Stimulated activated CD4-positive, alpha-beta T cell treated with anti-CD3 and anti-CD28 coated beads, TNF-alpha, amount 100 ng/mL, for 4 hours (primary cell): ENCODE measurements at places on chromosomes 5 and 9.

GRCh38 chr9:123615381-123615780 lies 259.4 kb downstream of the CRB2 start:
- DNase-seq = no peak

- no peak for DNase-seq
Observed at GRCh38 chr5:160173-160510, 31.2 kb upstream of the LRRC14B start.

GRCh38 chr5:125244531-125244930 lies 498.1 kb upstream of the ZNF608 start:
- no peak for DNase-seq

DNA sequence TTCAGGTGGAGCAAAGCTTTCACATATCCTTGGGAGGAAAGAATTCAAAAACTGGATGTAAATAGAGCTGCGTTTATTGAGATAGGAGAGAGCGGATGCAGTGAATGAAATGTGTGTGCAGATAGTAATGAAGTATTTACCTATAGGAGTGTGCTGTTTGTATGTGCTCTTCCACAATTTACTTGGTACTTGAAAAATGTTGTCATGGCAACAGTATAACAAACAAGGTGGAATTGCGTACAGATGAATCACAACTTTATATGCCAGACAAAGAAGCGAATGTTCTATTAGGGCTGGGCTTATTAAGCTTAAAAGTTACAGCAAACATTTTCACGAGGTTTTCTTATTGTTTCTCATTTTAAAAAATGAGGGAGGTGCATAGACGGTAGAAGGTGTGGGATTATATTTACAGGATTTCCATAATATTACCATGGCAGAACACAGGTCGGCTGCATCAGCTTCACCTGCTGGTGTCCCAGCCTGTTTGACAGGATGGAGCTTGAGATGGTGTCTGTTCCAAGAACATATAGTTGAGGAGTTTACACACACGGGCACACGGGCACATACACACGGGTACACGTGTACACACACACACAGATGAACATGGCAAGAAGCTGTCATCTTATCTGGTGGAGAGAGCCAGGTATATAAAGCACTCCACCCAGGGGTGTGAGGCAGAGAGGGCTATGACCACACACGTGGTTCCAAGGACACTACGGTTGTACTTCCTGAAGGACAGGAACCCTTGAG lies 155.7 kb downstream of the RMI1 start:
- DNase-seq = no peak

GRCh38 chr5:61151893-61152292 lies 10.4 kb downstream of the SMIM15 start:
- no peak for DNase-seq

DNA sequence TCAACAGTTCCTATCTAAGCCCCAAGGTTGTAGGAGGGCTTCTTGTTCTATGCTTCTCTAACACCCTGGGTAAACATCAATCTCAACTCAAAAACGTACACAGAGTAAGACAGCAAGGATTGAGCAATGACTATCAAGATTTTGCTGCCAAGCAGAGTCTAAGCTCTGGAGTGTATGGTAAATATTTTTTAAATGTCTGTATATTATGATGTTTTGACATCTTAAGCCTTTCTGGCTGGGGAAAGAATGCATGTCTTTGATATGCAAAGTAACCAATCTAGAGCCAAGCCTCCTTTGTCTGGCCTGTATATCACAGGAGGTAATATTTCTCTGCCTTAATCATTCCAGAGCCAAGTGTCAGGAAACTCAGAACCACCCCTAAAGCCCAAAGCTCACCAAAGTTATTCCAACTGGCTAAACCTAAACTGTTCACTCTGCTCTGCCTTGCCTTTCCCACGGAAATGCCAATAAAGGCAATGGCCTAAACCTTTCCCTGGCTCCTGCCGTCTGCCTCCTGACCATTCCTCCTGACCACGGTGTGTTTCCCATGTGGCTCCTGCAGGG lies 45.2 kb downstream of the YIPF5 start:
- DNase-seq = no peak

GRCh38 chr5:95152535-95152934 lies 132.4 kb downstream of the MCTP1 start:
- DNase-seq = no peak

DNA sequence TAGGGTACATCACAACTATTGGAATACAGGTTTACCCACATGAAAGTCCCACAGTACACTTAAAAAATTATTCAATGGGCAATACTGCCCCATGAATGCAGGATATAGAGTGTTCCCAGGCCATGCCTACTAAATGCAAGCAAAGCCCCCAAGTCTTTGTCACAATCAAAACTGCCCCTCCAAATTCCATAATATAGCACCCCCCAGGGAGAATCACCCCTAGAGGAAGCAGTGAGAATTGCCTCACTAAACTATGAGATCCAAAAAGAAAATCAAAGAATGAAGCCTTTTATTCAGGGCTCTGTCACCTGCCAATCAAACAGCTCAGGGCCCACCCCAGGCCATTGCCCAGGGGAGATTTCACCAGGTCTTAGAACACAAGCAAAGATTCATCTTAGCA lies 90.8 kb downstream of the ATPSCKMT start:
- DNase-seq = no peak

GRCh38 chr9:100101608-100102007 lies 2.6 kb downstream of the INVS start:
- DNase-seq = no peak

DNA sequence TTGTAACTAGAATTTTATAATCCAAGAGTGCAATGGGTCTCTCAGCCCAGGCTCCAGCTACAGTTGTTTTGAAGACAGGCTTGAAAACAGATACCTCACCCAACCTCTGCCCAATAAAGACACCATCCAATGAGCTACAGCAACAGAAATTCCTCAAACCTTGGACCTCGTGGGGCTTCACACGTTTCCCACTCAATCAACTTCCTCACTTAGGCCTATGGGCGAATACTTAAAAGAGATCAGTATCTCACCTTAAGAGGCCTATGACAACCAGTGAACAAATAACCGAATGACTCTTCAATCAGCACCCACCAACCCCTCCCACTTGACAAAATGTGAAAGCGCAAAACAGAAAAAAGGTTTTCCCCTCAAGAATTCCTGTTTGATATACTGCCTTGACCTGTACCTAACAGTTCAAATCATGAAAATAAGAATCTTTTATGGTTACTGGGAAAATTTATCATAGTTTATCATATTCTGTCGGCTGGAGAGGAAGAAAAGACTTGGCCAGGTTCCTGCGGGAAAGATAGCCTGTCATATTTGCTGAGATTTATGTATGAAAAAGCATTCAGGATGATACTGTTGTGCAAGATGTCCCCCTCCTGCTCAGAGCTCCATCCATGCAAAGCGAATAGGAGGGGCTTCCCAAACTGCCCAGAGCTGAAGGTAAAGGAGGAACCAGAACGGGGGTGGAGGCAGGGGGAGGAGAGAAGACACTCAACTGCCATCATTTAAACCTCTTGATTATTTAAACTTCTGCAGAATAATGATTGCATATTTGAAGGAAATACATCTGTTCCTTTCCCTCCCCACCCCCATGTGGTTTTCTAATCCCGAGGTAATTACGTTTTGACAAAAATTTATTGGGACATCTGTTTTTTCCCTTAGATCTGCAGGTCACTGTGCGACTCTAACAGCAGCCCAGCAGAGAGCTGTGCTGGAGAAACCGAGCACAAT lies 256.3 kb downstream of the NFIB start:
- no peak for DNase-seq

DNA sequence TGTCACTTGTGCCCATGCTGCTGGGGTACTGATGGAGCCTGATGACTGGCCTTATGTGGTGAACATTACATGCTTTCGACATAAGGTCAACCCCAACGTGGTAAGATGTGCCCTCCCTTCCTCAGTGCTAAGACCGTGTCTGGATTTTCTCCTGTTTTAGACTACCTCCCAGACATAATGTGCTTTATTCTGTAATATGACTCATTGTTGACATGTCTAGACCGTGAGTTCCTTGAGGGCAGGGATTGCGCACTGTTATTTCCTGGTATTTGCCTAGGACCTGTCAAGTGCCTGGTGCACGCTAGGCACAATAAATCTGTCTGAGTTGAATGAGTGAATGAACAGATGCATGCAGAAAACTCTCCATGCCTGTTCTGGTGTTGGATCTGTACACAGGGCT lies 346.0 kb downstream of the KDM4C start:
- no peak for DNase-seq

GRCh38 chr5:170635706-170636105 lies 131.9 kb downstream of the KCNIP1 start:
- DNase-seq = no peak

GRCh38 chr9:129170229-129170628 lies 7.8 kb downstream of the IER5L start:
- no peak for DNase-seq

- no peak for DNase-seq
Observed at GRCh38 chr5:116440457-116441001, 134.1 kb downstream of the SEMA6A start.

- DNase-seq = no peak
Observed at GRCh38 chr5:11047030-11047429, 286.0 kb upstream of the DAP start.

DNA sequence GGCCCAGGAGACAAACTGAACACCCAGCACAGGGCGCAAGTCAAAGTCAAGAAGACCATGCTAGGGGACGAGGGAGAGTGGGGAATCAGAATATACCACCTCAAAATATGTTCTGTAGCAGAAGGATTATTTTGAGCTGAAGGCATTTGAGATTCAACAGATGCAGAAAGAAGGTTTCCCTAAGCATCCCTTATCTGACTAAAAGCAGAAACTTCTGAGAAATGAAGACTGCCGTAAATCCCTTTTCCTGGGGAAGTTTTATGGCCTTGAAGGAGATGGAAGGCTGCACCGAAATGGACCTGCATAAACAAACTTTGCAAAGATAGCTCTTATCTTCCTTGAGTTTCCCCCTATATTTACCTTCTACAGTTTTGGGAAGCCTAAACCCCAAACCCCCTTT lies 72.8 kb downstream of the PTTG1 start:
- DNase-seq = no peak

DNA sequence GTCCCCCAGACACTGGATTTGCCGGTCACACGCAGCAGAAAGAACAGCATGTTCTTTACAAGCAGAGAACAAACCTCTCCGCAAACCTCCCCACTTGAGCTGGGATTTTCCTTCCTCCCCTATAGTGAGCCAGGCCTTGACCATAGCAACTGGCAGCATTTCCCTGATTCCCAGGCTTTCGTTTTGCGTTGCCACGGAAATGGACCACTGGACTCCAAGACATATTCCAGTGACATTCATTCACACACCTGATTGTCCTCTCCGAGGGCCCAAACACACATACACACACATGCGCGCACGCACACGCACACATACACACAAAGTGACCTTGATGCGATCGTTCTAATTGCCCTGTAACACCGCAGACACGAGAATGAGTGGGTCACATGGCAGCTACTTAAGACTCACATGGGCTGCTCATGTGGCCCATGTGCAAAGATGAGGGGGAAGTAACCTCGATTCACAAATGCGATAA lies 80.9 kb upstream of the CPEB4 start:
- no peak for DNase-seq

- no peak for DNase-seq
Observed at GRCh38 chr5:79697222-79698170, 7.9 kb downstream of the CMYA5 start.

GRCh38 chr9:24036459-24036858 lies 210.4 kb upstream of the ELAVL2 start:
- no peak for DNase-seq

DNA sequence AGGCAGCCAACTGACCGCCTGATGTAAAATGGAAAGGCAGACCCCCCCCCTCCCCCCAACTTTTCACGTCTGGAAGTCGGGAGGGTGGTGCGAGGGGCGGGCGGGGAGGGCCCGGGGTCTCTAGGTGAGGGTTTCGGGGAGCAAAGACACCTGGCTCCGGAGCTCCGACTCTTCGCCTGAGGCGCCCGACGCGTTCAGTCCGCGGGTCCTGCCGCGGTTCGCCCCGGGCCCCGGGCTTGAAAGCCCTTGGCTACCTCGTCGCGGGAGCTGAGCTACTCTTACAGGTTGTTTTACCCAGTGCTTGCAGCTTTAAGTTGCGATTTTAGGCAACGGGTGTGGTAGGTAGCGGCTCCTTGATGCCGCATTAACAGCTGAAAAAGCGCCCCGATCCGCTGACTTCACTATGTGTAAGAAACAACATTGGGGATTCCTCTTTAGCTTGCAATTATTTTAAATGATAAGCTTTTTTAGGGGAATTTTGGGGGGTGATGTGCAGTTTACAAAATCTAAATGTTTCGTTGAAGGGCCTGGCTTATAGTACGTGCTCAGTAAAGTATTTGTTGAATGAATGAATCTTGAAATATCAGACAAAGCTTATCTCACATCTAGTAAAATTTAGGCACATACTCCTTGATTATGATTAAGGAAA lies 722 bp downstream of the CDC42SE2 start:
- DNase-seq = no peak

- DNase-seq = no peak
Observed at GRCh38 chr9:136407911-136408310, 2.5 kb downstream of the ENTR1 start.

DNA sequence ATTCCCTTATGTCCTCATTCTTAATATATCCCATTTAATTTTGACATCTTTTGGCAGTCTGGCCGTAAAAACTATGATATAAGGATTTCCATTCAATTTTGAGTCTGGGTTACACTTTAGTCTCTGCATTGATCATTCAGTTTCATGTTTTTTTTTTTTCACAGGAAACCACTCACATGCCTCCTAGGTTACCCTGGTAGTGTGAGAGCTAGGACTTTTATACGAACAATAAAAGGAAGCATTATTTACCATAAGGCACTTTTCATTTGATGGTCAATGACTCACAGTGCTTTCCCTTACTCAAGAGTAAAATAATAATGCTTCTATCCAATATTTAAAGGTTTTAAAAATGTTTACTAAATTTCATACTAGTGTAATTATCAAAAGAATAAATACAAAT lies 16.4 kb upstream of the DMAC1 start:
- DNase-seq = no peak

DNA sequence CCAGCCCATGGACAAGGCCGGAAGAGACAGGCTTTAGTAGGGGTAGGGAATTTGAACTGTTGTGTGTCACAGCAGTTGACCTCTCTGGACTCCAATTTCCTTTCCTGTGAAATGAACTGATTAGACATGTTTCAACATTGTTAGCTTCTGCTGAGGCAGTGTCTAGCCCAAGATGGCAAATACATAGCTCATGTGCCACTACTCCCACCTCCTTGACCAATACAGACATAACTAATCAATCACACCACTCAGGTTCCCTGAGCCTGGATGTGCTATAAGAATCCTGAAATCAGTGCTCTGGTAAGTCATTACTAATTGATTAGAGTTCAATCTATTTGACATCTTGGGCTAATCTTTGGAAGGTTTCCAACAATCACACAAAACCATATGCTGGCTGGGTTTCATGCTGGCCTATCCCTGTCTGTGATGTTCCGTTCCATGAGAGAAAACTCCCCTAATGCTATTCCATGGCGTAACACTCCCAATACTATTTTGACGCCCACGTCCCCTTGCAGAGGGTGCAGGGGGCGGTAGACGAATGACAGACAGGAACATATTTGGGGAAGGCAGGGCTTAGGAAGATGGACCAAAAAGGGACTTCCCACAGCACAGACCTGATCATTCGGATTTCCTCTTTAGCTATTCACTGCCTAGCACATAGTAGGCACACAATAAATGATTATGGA lies 95.2 kb downstream of the PDE6A start:
- DNase-seq = no peak

DNA sequence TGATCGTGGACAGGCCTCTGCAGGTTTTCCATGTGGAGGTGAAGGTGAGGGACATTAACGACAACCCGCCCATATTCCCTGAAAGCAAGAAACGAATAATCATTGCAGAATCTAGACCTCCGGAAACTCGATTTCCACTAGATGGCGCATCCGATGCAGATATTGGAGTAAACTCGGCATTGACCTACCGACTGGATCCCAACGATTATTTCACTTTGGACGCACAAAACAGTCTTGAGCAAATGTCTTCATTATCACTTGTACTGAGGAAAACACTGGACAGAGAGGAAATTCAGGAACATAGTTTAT lies 621 bp downstream of the PCDHA13 start:
- no peak for DNase-seq
